Adipocyte (in vitro differentiated cells): ENCODE measurements at places on chromosomes 5 and 9.

DNA sequence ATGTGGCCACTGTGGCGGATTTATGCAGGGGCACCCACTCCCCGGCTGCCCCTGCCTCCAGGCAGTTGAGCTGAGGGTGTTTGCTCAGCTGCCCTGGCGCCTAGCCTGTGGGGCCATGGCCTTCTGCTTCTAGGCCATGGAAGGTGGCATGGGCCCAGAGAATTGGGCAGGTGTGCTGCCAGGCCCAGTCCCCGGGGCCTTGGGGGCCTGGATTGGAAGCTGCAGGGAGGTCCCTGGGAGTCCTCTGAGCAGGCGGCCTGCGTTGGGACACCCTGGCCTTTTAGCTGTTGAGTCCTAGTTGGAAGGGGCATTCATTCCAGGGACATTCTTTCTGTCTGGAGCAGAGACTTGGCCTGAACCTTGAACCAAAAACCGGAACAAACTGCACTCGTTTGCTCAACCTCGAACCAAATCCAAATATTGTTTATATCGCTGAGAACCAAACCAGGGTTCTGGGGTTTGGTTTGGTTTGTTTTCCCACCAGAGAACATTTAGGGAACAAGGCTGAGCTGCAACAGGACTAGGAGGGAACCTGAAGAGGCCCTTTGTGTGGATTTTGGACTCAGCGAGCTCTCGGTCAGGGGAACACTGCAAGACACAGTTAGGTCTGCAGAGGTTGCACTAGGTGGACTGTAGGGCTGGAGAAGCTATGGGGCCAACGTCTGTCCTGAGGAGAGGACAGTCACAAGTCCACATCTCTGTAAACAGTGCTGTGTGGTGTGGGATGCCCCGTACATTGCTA is 116.8 kb downstream of the BOD1 start:
- no peak for DNase-seq

DNA sequence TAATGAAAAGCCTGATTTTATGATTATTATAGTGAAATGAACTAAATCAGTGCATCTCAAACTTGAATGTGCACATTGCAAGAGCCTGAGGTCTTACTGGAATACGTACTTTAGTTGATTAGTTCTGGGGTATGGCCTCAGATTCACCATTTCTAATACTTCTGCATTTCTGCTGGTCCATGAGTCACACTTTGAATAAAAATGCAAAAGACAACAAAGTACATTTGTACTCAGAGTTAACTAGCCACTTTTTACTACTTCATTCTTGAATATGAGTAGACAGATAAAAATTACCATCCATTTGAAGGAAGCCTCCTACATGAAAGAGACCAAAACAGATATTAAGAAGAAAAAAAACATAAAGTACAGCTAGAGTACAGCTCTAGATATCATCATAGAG is 27.1 kb upstream of the PRR16 start:
- DNase-seq: peak; percentile 40

DNA sequence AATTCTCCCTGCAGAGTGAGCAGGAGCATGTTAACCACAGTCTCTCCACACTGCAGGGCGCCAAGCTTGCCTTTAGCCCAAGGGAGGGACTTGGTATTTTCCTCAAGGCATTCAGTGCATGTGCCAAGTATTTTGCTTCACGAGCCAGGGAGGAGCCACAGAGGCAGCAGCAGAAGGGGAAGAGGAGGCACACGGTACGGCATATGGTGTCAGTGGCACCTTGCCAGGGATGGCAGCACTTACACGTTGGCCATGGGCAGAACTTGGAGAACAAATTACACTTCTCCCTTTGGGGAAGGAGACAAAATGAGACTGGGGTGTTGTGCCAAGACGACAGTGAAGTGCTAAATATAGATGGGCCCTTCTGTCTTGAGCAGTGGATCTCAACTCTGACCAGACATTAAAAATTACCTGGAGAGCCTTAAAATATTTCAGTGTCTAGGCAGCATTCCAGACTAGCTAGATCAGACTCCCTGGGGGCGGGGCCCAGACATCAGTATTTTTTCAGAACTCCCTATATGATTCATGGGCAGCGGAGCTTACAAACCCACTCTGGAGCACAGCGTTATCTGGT is 155.8 kb downstream of the DRD1 start:
- DNase-seq: no peak

GRCh38 chr9:98784831-98785806 is 11.2 kb downstream of the ANKS6 start:
- no peak for DNase-seq

DNA sequence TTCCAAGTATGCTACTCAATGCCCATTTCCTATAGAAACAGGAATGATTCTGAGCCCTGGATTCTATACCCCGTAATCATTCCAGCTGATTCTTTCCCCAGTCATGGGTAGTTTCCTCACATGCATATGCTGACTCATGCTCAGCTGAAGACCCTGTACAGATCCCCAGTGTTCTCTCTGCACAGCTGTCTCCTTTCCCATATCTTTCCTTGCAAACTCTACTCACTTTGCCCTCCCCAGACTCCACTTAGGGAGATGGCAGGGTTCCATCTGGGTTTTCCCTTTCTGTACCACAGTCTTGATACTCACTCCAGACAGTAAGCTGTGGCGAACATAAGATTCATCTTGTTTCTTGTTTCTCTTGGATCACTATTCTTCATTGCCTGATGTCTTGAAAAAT is 357.6 kb downstream of the RAB3C start:
- DNase-seq: no peak

- DNase-seq: no peak
These were observed 8.0 kb downstream of the TGFBR1 start for GRCh38 chr9:99112750-99113413.

GRCh38 chr9:87749335-87750035 is 23.6 kb downstream of the CTSL start:
- DNase-seq: no peak

GRCh38 chr9:107744873-107745272 is 255.3 kb upstream of the KLF4 start:
- DNase-seq: no peak

GRCh38 chr5:58752104-58752503 is 169.2 kb downstream of the RAB3C start:
- no peak for DNase-seq

GRCh38 chr9:110095161-110095595 is 112.8 kb downstream of the C9orf152 start:
- DNase-seq: peak; percentile 69

DNA sequence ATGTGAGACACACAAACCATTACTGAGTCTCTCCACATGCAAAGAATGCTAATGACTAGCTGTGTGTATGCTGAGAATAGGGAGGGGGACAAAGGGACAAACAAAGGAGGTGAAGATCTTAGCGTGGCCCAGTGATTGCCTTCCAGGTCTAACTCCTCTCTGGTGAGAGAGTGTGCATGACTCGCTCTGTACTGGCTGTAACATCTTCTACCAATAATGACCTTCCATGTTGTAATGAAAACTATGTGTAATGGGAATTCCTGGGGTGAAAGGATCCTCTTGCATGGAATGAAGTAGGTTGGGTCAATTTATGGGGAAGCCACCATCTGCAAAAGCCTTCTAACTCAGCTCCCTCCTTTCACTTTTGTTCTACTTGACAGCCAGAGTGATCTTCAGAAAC is 24.4 kb upstream of the GPR151 start:
- DNase-seq: no peak

DNA sequence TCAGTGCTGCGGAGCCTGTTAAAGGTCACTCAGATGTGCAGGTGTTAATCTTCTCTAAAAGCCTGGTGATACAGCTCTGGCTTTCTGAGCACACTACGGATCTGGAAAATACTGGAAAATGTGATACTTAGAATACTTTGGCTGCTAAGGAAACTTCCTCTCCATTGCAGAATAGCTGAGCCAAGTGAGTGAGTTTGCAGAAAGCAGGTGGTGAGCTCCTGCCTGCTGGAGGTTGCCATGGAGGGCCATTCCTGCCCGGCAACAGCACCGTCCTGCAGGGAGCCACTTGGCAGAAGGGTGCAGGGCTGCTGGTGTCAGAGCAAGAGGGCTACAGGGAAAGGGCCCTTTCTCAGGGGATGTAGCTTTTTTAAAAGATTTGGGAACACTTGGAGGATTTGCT is 40.7 kb downstream of the SECISBP2 start:
- no peak for DNase-seq

- DNase-seq: no peak
These were observed 208.4 kb downstream of the AOPEP start for GRCh38 chr9:94934816-94935328.

GRCh38 chr9:30244877-30245276 is 2139.6 kb upstream of the ACO1 start:
- no peak for DNase-seq

GRCh38 chr9:33924978-33925797 is 108.2 kb downstream of the UBE2R2 start:
- DNase-seq: peak; percentile 72

DNA sequence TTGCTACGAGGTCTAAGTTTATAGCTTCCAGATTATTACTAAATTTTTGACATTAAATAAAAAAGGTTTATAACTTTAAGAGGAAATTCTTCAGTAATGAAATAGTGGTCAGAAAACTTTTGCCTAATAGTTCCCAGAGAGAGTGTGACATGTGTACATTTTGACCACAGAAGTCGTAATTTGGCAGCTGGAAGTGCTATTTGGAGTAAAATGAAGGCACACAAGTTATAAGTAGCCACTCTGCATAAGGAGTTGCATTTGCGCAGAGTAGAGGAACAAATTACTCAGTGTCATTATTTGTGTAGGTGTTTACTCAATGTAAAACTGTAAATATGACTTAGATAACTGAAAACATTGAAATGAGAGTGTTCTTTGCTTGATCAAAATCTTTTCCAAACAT is 408.4 kb downstream of the CCDC171 start:
- no peak for DNase-seq

DNA sequence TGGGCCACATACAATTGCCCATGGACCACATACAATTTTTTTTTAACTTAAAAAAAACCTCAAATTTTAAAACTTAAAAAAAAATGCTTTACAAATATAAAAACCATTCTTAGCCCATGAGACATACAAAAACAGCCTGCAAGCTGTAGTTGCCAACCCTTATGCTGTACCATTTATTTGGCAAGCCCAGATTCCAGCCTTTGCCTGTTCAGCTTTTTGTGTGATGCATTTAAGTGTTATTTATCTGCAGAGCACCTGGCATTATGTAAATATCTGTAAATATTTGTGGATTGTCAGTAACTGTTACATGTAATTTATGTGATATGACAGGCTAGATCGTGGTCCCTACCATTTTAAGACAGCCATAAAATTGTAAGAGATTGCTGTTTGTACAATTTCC is 32.6 kb downstream of the HEXB start:
- DNase-seq: no peak

GRCh38 chr9:114507726-114508125 is 2.5 kb upstream of the WHRN start:
- peak; percentile 28 for DNase-seq

- DNase-seq: no peak
These were observed 53.5 kb downstream of the SLC27A6 start for GRCh38 chr5:129018837-129019236.

DNA sequence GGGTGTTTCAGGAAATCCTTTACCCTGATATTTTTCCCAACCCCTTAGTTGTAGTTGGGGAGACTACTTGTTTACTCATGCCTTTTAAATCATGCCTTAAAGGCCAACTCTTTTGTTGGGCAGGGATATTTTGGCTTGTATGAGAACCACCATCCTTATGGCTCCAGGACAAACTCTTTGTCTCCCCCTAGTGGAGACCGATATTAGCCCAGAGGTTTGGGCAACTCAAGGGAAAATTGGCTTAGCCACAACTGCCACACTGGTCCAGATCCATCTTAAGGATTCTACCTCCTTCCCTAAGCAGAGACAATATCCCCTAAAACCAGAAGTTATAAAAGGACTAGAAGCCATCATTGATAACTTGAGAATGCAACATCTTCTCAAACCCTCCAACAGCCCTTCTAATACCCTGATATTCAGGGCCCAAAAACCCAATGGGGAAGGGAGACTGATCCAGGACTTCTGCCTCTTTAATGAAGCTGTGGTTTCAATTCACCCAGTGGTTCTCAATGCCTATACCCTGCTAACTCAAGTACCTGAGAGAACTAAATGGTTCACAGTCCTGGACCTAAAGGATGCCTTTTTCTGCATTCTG is 100.9 kb upstream of the HCN1 start:
- no peak for DNase-seq

DNA sequence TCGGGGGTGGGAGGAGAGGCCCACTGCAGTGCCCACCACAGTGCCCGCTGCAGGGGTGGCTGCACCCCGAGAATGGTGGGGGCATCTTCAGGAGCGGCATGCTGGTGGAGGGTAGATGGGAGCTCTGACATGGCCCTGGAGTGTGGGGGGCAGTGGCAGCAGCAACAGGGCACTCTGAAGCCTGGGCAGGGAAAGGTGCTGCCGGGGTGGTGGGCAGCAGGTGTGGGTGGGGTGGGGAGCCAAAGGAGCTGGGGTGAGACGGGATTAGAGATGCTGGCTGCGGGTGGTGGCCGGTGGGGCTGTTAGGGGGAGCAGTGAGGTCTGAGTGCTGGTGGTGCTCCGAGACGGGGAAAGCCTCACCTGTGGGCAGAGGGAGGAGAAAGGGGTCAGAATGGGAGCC is 18.0 kb downstream of the FAM193B start:
- no peak for DNase-seq

DNA sequence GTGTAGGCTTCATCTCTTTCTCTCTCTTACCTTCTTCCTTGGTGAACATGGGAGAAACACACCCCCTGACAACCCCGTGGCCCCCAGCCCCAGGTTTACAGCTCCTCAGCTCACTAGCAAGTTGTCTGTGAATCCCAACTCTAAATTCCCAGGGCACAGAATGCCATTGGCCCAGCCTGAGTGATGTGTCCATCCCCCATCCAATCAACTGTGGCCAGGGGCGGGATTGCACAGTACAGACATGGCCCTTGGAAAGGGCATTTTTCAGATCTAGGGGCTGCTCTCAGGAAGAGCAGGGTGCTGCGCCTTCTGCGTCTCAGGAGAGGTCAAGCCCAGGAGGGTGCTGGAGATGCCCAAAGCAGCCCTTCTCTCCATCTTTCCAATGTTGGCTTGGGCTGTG is 48.2 kb upstream of the ASS1 start:
- DNase-seq: no peak

- DNase-seq: no peak
These were observed 213.8 kb downstream of the MLLT3 start for GRCh38 chr9:20408513-20408912.

DNA sequence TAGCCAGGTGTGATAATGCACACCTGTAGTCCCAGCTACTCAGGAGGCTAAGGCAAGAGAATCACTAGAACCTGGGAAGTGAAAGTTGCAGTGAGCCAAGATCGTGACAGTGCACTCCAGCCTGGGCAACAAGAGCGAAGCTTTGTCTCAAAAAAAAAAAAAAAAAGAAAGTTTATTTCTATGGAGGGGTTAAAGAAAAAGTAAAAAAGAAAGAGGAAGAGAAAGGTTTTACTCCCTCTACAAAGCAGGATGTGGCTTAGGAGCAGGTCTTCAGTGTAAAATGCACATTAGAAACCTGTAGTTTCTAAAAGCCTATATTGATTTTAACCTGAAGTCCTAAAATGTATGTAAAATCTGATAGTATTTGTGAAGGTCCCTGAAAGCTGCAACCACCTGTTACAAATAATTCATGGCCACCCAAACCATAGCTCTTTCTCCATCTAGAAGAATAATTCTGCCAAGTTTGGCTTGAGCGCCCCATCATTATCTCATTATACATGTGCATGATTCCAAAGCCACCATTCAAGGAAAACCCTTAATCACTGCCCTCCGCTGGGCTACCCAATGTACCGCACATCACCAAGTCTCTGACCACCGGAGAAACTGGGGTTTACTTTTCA is 3.4 kb downstream of the FNBP1 start:
- DNase-seq: no peak

- DNase-seq: no peak
These were observed 51.0 kb upstream of the FCN1 start for GRCh38 chr9:134968823-134969090.

- DNase-seq: peak; percentile 28
These were observed 210.1 kb upstream of the TRIM32 start for GRCh38 chr9:116476935-116477381.

- peak; percentile 92 for DNase-seq
These were observed 51.2 kb upstream of the TESK1 start for GRCh38 chr9:35553670-35554543.
